ENCODE measurements at places on chromosomes 5 and 9. TPM values are rescaled to one million over a fixed set of nuclear protein-coding genes. Genes with fewer than 3 reads are reported as not detected.
A peak's percentile ranks its signal among the peaks of the same experiment; 100 is the strongest.

Gene SLC1A3
- total RNA-seq = 19.1 TPM

Gene OR1J2
- not detected for total RNA-seq

Gene BHMT2
- total RNA-seq = not detected

Gene PCDHGB5
- total RNA-seq = 1.3 TPM

Gene SMIM32
- total RNA-seq = not detected

Gene NXNL2
- 0.32 TPM for total RNA-seq

Gene POLE3
- total RNA-seq = 35.5 TPM

DNA sequence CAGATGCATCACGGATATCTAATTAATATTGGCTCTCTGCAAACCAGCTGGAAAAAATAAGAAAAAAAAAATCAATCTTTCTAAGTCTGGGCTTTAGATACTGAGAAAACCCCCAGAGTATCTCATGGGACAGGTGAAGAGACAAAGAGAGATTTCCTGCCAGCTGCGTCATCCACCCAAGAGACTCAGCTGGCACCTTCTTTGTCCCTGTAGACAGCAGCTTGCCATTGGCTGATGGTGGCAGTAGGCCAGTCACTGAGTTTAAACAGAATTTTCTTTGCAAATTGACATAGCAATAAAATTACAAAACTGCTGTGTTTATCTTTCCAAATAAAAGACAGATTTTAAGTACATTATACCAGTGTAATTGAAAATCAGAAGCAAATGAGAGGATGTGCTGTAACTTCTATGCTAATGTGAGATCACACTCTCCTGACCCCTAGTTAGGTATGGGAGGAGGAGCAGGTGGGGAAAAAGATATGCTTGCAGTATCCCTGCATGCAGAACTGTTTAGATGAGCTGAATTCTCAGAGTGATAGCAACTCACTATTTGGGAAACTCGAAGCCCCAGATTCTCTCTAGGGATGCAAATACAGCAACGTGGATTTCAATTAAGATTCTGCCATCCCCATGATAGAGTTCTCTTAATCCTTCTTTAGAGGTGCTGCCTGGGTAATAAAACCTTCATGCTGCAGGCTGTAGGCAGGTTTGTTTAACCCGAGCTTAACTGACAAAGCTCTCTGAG lies 72.2 kb downstream of the NMUR2 start:
- DNase-seq = no peak

GRCh38 chr5:97194366-97194765 lies 11.3 kb upstream of the RIOK2 start:
- no peak for DNase-seq

- no peak for DNase-seq
These were observed 198.7 kb downstream of the PTTG1 start for GRCh38 chr5:160620401-160620800.

GRCh38 chr5:35133186-35133585 lies 85.4 kb upstream of the AGXT2 start:
- no peak for DNase-seq

- no peak for DNase-seq
These were observed 246.5 kb upstream of the ATP10B start for GRCh38 chr5:161098516-161098915.

- DNase-seq = no peak
These were observed 1.9 kb downstream of the DBH start for GRCh38 chr9:133638076-133638475.

DNA sequence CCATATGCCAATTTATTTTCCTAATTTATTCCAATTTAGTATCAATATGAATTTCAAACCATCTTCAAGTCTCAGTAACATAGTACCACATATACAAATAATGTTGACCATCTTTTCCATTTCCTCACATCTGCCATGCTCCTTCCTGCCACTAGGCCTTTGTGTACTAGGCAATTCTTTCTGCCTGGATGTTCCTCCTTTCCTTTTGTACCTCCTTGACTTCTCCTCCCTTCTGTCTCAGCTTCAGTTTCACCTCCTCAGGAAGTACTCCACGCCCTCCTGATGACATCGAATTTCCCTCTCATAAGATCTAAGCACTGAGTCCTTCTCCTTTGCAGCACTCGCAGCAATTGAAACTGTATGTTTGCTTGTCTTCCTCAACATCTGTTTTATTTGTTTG lies 53.9 kb downstream of the MEF2C start:
- DNase-seq = no peak

GRCh38 chr5:163566678-163567077 lies 61.3 kb downstream of the MAT2B start:
- no peak for DNase-seq

DNA sequence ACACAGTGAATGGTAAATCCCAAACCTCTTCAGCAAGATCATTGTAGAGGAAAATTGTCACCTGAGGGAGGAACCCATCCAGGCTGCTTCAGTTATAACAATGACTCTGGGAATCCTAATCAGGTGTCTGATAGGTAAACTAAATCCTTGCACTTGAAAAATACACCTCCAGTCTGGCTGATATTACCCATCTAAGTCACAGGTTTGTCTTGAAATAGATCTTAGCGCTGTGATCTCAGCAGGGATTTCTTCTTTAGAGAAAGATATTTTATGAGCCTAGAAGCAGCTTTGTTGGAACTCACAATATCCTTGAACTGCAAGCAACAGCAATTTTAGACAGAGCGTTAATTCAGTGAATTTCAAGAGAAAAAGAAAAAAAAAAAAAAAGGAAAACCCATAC lies 149.7 kb downstream of the SGCD start:
- no peak for DNase-seq

DNA sequence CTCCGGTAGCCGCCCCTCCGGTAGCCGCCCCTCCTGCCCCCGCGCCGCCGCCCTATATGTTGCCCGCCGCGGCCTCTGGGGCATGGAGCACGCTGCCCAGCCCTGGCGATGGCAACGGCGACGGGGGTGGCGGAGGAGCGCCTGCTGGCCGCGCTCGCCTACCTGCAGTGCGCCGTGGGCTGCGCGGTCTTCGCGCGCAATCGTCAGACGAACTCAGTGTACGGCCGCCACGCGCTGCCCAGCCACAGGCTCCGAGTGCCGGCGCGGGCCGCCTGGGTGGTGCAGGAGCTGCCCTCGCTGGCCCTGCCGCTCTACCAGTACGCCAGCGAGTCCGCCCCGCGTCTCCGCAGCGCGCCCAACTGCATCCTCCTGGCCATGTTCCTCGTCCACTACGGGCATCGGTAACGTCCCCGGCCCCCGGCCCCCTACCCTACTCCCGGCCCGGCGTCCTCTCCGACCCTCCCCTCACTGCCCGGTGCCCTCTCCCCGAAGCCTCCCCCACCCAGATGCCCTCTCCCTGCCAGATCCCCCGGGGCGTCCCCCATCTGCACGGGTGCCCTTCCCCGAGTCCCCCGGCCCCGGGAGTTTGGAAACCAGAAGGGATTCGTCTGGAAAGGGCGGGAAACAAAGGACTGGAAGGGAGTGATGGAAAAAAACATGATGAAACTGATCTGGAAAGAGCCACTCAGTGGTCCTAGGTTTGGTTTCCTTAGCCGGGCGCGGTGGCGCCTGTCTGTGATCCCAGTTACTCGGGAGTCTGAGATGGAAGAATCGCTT lies 417 bp downstream of the SRD5A1 start:
- DNase-seq = peak; percentile 88

DNA sequence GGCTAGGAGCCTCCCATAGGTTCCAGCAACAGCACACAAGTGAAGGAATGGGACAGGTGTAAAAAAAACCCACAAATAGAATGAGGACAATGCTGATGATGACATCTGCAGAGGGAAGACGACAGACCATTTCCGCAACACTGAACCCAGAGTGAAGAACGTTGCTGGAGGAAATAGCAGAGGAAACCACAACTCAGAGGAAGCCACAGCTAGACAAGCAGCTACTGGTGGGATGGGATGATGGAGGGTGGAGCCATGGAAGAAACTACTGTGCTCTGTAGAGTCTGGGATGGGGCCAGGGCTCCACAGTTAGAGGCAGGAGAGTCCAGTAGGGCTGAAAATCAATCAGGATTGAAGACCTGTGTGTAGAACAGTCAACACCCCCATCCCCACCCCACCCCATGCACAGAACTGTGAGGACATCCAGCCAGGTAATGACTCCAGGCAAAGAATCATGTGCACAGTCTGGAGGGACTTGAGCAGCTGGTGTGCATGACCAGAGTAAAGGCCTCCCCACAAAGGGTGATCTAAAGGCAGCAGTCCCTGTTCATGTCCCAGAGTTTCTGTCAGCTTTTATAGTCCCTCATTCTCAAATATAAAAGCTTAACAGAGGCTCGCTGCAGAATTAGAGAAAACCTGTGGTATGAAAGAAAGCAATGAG lies 65.2 kb upstream of the SPIN1 start:
- DNase-seq = no peak

- peak; percentile 30 for DNase-seq
These were observed 127.6 kb upstream of the PTCH1 start for GRCh38 chr9:95644377-95644776.

DNA sequence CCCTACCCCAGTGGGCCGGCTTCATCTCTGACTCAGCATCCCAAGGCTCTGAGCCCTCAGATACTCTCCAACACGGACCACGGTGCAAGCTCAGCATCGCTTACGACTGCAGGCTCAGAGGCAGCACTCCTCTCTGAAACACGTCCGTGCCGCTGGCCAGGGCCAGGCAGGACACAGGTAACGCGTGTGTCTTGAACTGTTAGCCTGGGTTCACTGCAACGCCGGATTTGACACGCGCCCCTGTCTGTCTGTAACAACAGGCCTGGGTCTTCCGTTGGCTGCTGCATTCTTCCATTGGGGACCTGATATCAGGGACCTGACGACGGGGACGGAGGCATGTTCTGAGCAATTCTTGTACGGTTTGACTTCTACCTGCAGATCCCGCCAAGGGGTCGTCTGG lies 6.4 kb downstream of the SLC6A3 start:
- peak; percentile 83 for DNase-seq

DNA sequence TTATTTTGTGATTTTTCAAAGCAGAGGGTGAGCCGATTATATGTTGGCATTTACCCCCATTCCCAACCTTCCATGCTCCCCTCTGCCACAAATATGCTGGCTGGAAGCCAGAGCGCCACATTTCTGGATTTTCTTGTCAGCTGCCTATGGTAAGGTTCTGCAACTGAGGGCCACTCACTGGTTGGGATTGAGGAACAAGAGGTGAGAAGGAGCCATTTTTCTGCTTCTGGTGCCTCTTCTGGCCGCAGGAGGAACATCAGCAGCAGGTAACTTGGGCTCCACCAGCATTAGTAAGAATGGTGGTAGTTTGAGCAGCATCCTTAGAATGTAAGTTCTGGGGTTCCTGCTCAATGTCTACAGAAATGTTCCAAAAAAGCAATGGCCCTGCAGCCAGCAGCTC lies 159.5 kb upstream of the MAST4 start:
- no peak for DNase-seq

All from osteocyte (in vitro differentiated cells).